Left renal pelvis (tissue), 4 donors: ENCODE measurements at places on chromosomes 1 and 21.
A peak's percentile ranks its signal among the peaks of the same experiment; 100 is the strongest.

DNA sequence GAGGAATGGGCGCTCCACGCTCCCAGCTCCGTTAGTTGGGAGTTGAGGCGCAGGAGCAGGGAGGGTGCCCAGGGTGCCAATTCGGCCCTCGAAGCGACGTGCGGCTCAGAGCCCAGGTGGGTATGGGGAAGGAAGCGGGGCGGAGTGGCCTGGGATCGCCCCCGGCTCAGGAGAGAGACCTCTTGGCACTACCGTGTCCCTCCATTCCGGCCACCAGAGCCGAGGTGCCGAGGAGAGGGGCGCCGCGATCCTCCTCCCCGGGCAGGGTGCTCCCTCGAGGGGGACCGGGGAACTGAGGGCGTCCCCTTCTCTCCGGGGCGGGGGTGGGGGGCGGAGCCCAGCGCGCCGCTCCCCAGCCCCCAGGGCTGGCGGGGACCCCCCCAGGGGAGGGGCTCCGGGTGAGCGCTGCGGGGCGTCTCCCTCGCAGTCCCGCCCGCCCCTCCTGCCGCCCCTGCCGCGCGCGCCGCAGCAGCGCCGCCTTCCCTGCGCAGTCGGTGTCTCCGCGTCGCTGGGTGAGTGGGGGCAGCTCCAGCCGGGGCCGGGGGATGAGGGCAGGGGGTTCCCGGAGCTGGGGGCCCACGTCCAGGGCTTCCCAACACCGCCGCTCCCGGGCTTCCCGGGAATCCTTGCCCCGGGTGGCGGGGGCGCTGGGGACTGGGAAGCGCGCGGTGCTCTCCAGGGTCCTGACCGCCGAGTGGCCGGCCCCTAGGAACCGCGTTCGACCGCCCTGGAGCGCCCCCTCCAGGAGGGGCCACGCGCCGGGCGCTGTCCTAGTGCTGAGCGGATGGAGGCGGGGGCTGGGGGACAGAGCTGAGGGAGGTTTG is at the start of gene HPCA:
Gene HPCA (plus strand): TSS at position 488 of the 824 bp plus-strand sequence. CDS start 2,408 bp downstream, outside the sequence.
- DNase-seq: no peak

DNA sequence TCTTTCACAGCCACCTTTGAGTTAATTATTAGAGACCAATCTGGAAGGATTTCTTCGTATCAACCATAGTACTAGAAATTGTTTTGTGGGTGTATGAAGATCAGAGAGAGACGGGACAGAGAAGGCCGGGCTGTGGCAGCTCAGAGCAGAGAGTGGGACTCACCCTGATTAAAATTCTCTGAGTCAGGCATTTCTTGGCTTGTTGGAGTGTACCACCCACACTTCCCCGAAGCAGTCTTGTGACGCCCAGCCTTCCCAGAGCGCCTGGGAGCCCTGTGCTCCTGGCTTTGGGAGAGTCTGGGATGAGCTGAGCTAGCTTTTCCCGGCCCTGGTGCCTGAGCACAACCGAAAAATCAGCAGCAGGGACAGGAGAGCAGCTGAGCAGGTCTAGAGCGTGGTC is 19.4 kb downstream of the PLEKHM2 start:
- DNase-seq: no peak

- no peak for DNase-seq
These were observed 78.9 kb upstream of the MROH9 start for GRCh38 chr1:170856455-170856854.

- no peak for DNase-seq
These were observed 237.9 kb downstream of the FOXD2 start for GRCh38 chr1:47675721-47676120.

GRCh38 chr1:220791956-220792355 is 5.2 kb downstream of the MTARC1 start:
- no peak for DNase-seq

DNA sequence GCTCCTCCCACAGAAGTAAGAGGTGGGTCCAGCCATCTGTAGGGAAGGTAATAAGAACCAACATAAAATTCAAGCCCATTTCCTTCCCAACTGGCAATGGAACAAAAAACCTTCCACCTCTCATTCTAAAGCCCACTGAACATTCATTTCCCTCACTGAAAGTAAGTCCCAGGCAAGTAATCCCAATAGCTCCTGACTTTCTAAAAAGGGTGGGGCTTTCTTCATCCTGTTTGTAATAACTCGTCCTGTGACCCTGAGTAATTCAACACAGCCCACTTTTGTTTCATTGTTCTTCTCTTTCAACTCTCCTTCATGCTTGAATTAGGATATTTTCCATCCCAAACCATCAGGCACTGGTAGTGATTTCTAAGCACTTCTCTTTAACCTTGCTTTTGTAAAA is 74.9 kb downstream of the DAB1 start:
- no peak for DNase-seq

DNA sequence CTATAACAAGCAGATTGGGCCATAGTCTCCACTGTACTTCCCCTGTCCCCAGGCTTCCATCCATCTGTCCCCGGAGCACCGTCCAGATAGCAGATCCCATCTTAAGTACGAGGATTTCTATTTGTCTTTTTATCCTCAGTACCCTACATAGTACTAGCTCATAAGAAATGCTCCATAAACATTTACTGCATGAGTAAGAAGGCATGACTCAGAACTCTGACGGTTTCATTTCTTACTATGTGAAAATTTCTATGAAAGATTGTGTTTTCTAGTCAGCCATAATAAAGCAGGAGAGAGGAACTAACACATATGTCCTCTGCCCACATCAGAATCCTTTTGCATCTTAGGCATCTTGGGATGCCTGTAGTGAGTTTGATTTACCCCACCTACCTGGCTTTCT is 49.5 kb downstream of the CHD1L start:
- no peak for DNase-seq

DNA sequence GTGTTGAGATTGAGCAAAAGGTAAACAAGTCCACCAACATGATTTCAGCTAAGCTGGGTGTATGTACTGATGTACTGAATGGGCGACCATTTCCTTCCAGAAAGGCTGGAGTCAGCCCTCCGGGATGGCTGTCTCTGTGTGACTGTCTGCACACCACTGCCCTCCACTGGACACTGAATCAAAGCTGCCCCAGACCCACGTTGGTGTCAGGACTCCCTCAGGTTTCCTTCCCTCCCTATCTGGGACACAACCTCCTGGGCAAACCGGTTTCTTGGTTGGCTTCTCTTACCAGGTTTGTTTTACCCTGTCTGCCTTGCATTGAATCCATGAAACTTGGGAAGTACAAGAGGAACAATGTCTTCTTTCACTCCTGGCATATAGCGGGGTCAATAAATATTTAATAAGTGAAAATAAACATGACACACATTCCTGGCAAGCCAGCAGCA is 5.3 kb upstream of the SRP9 start:
- DNase-seq: peak; percentile 84

DNA sequence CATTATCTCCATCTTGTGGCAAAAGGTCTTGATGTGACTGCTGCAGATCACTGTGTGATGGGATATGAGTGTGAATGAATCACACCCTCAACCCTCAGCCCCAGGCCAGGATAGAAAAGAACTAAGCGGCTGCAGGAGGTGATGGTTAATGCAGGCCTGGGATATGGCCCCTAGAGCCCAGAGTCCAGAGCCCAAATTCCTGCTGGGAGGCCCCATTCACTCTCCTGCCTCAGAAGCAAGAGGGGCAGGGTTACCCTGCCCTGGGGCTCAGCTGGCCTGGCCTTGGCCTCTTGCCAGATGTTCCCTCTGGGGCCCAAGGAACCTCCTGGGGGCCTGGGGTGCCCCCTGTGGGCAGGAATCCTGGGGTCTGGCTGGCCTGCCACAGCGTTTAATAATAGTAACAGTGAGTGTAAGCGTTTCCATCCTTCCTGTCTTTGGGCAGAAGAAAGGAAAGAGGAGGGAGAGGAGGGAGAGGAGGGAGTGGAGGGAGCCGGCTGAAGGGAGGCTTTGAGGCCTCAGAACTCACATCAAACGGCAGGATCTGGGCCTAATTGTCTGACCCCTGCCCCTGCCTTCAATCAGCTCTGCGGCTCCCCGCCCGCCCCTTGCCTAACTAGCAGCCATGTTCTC is 26.2 kb downstream of the DMAP1 start:
- no peak for DNase-seq

DNA sequence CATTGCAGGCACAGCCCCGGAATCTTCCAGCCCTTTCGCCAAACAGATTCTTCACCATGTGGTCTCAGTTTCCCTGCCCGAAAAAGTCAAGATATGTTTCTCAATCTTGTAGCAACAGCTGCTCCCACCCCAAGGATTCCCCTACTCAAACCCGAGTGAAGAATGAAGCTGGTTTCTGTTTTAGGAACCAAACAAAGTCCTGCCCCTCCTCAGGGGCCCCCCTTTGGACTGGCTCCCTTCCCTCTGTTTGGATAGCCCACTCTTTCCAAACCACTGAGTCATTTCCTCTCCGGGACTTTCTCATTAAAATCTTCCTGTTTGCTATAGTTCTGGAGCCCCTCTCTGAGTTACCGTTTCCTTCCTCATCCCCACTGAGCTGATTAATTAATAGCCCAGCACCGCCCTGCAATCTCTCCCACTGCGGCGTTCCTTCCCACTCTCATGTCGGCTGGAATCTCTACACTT is 100.9 kb downstream of the TSEN15 start:
- no peak for DNase-seq

- no peak for DNase-seq
These were observed 41.1 kb downstream of the KCNJ15 start for GRCh38 chr21:38297871-38298270.

DNA sequence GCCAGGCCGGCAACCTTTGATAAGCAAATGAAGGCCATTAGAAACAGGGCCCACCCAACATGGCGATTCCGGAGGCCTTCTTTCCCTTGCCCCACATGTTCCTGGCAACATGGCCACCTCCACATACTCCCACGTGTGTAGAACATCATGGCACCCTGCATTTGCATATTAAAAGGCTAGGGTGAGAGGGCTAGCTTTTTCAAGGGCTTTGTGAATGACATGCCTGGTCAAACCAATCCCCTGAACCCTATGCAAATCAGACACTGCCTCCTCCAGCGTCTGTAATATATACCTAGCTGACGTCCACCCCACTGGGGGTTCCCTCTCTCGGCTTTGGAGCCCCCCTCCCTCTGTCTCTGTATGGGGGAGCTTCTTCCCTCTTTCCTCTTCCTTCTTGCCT is 1.6 kb downstream of the ADCY10 start:
- no peak for DNase-seq

DNA sequence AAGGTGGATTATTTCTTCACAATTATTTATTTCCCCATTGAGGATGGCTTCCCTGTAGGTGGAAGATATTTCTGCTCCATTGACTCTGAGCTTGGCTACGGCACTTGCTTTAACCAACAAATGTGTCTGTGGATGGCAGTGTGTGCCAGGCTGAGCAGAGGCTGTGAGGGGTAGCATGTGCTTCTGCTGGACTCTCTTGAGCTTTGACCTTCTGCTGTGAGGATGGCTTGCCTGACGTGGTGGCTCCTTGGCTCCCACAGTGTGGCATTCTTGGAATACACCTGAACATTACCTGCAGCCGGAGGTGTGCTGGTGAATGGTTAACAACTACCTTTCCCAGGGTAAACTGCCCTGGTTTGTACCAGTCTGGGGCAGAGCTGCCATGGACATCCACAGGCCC is 46.8 kb downstream of the WDR3 start:
- DNase-seq: no peak

GRCh38 chr1:165494949-165495857 is 48.6 kb upstream of the LRRC52 start:
- peak; percentile 5 for DNase-seq

GRCh38 chr1:221558396-221558795 is 183.5 kb downstream of the DUSP10 start:
- no peak for DNase-seq

DNA sequence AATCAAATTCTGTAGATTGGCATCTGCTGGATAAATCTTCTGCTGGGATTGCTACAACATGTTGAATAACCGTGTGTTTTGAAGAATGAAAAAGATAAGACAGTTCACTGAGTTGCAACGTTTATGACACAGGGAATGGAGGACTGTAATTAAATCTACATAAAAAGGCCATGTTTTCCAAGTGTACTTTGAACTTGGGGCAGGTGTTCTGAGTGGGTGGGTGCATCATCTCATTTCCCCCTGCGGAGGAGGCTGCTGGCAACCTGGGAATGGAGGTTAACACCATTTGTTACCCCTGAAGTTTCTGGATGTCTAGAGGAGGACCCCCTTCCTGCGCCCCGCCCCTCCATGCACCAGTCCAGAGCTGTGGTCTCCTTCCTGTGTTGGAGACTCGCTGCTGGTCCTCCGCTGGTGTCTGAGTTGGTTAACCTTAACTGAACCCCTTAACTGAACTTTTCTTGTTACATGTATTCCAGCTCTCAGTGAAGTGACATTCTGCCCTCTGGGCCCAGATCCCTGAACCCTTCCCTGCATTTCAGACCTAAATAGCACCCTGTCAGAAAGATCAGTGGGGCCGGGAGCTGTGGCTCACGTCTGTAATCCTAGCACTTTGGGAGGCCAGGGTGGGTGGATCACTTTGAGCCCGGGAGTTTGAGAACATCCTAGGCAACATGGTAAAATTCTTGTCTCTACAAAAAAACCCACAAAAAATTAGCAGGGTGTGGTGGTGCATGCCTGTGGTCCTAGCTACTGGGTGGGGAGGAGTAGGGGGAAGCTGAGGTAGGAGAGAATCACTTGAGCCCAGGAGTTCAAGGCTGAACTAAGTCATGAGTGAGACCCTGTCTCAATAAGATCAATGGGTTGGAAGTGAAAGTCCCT is 31.8 kb downstream of the UCK2 start:
- DNase-seq: no peak

DNA sequence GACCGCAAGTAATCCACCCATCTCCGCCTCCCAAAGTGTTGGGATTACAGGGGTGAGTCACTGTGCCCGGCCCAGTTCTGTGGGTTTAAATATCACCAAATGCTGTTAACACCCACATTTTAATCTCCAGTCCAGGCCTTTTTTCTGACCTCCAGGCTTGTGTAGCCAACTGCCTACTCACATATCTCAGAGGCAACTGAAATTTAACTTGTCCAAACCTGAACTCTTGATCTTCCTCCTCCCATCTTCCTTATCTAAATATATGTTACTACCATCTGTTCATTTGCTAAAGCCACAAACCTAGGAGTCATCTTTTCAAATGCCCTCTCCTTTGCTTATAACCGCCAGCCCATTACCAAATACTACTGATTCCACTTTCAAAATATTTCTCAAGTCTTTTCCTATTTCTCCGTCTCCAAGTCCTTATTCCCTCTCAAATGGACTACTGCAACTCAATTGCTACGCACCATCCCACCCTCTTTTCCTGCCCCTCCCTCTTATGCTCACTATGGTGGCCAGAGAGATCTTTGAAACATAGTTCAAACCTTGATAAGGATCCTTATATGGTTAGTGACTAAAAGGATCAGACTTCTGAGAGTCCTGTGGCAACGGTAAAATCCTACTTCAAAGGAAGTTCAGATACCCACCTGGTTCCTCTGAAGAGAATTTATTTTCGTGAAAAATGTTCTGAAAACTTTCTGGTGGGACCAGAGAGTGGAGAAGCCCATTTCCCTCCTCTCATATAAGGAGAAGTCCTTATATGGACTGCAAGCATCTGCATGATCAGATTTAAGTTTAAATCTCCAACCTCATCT is 78.5 kb upstream of the CDC42BPA start:
- no peak for DNase-seq

- no peak for DNase-seq
These were observed 8.4 kb downstream of the C1orf87 start for GRCh38 chr1:60065199-60065598.
